ENCODE measurements at places on chromosomes 3 and 15.
A peak's percentile ranks its signal among the peaks of the same experiment; 100 is the strongest.

GRCh38 chr15:79166311-79166955, 75.9 kb upstream of the RASGRF1 start:
- DNase-seq = no peak

- DNase-seq = no peak
These were observed 232.1 kb upstream of the GOLIM4 start for GRCh38 chr3:168327856-168328255.

GRCh38 chr3:12961007-12961696, 112.1 kb downstream of the IQSEC1 start:
- DNase-seq = no peak

DNA sequence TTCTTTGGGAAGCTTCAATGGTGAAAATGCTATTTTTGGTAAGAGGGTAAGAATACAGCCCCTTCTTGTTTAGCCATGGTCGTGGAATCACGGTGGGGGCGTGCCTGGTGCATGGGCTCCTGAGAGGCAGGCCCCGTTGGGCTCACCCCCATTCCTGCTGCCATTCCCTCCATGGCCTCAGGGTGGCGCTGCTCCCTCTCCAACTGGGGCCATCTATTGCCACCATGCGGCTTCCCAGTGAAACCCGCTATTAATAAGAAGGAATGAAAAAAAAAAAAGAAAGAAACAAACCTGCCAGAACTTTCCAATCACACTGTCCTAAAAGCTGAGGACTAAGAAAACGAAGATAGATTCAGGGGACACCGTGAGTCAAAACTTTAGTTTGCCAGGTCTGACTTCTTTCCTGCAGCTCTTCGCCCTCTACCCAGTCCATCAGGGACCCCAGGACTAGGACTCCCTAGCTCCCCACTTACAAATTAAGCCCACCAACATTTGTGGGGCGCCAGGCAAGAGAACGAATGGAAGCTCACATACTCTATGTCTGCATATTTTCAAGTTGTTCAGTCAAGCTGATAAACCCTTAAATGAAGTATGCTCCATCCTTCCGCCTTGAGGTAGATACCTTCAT, 30.6 kb upstream of the ABHD2 start:
- DNase-seq = peak; percentile 84

- DNase-seq = no peak
These were observed 36.3 kb upstream of the FBXL22 start for GRCh38 chr15:63560741-63561448.

DNA sequence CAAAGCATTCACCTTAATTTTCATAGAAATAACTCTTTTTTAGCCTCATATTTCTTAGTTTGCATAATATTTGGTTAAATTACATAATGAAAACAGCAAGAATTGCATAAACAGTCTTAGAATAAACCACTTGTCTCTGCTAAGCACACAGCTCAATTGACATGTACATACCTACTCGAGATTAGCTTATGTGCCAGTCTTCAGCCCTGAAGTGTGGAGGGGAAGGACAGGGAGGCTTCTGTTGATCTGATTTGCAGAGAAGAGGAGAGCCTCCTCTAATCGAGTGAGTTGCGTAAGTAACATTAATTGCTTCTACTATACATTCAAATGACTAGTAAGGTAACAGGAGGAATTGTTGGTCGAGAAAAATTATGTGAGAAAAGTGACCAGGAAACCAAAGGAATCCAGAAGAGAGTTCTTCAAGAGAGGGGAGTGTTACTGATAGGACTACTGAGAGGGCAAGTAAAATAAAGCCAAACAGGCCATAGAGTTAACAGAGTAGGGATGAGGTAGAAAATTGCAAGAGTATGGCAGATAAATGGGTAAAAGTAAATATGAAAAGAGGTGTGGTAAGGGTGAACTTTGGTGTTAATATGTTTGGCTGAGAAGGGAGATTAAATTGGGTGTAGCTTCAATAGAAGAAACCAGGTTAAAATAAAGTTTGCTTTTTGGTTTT, 7.1 kb upstream of the GOLIM4 start:
- no peak for DNase-seq

GRCh38 chr15:81853150-81853748, 192.6 kb downstream of the MEX3B start:
- DNase-seq = no peak

DNA sequence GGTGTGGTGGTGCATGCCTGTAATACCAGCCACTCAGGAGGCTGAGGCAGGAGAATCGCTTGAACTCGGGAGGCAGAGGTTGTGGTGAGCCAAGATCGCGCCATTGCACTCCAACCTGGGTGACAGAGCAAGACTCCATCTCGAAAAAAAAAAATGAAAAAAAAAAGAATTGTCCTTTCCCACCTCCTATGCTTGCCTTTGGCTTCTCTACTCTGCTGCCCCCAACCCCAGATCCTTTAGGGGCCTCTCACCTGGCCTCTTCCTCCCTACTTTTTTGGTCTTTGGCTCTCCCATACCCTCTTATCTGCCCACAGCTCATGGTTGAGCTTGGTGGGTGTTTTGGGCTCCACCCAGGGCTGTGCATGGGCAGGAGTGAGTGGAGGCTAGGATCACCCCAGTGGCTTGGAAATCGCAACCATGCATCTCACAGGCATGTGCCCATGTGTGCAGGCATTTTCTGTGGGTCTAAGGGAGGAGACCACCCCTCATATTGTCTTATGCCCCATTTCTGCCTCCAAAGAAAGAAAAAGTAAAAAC, 2.1 kb upstream of the SHISA5 start:
- DNase-seq = no peak

DNA sequence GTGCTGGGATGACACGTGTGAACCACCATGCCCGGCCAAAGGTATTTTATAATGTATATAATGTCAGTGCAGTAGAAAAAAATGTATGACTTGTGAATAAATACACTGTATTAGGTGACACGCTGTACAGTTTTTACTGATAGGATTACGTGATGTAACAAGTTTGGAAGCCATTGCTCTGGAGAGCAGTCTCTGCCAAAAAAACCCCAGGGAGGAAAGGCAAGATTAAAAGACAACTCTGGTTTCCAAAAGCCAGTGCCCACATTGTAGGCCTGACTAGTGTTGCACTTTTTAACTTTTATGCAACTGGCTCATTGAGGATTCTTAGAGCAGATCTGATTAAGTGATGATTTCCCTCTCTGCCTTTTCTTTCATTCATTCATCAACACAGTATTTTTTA, 62.0 kb upstream of the SLC2A2 start:
- no peak for DNase-seq

- DNase-seq = no peak
These were observed 23.3 kb downstream of the STAG1 start for GRCh38 chr3:136728918-136729317.

DNA sequence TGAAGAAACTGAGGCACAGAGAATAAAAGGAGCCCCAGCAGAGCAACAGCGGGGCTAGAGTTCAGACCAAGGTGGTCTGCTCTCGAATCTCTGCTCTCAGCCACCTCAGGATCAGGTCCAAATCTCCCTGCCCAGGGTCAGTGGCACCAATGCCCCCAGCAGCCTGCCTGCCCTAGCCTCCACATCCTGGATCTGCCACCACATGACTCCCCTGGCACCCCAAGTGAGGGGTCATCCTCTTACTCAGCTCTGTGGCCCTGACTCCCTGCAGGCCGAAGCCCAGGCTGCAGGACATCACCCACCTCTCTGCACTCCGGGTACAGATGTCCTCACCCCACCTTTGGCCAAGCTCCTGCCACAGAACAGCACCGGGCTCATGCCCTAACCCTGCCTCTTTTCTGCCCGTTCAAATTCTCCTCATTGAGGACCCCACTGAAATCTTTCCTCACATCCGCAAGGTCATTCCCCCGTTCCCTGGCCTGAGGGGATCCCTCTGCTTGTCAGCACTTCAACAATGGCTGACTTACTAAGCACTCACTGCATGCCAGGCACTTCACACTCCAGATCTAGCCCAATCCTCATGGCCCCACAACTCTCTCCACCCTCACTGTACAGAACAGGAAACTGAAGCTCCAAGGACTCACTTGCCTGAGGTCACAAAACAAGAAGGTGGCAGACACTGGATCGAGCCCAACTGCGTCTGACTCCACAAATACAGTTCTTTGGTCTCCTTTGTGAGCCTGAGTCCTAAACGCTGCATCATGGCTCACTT, 4.3 kb downstream of the PPIB start:
- no peak for DNase-seq

GRCh38 chr3:45965653-45966052, 22.4 kb downstream of the CXCR6 start:
- no peak for DNase-seq

GRCh38 chr3:186024210-186024609, 84.7 kb downstream of the ETV5 start:
- no peak for DNase-seq

- DNase-seq = no peak
These were observed 50.4 kb downstream of the IL12A start for GRCh38 chr3:160038862-160039562.

DNA sequence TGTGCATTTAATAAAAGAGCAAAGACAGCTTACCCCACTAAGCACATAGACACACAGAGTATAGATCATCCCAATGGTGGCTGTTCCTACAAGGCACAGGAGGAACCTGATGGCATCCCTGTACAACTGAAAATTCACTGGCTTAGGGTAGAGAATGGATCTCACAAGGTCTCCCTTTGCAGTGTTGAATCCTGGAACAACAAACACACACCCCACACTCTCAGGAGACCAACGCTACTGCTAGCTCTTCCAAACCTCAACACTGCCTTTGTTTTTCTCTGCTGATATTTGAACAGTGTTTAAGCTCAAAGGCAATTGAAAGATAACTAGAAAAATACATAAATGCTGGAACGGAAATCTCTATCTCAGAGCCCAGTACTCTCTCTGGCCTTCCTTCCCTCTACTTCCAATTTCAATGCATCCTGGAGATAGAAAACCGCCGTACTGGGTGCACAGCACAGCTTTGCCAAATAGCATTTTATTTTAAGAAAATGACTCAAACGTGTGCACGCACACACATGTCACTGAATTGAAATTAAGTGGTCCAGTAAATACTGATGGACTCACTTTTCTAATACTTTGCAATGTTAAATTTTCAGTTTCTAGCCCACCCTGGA, 87.5 kb upstream of the ATP13A5 start:
- no peak for DNase-seq

- DNase-seq = no peak
These were observed 108.1 kb downstream of the TPRA1 start for GRCh38 chr3:127482216-127483004.

DNA sequence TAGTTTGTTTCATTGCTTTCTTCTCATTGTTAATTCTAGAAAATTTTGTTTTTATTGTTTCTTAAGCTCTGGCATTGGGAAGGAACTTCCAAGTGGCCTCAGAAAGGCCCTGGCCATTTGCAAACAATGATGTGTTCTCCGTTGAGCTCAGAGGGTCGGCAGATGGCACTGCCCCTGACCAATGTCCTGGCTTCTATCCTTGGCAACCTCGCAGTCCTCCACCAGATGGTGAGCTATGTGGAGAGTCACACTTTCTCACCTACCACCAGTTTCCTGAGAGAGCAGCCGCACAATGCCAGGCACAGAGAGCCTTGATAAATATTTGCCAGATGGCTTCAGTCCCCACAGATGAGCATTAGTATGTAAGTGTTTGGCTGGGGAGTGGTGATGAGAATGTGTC, 343.7 kb downstream of the EPHB1 start:
- DNase-seq = no peak

DNA sequence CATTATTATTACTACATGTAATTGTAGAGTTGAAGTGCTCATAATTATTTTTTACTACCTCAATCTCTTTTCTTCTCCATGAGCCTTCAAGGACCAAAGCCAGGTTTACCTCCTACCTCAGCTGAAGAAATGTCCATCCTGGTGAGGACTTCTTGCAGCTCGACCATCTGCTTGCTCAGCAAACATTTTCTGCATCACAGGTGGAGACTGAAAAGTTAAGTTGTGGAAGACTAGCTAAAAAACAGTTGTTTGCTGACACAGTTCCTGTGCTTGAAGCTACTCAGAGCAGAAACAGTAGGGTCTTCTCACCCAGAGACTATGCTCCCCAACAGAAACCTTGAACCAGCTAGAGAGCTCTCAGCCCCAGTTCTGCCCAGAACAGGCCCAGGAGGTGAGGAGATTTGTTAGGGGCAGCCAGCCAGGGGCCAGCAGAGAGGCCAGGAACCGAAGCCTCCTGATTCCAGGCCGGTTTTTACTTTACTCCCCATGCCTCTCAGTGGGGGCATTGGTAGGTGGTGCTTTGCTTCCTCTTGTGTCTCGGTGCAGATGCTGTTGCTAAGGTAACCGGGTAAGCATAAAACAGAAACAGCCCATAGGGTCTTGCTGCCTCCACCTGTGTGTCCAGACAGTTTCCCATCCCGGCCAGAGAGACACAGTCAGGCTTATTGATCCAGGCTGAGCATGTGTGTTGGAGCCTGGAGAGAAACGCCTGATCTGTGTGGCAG, 54.9 kb downstream of the CCNL1 start:
- no peak for DNase-seq

DNA sequence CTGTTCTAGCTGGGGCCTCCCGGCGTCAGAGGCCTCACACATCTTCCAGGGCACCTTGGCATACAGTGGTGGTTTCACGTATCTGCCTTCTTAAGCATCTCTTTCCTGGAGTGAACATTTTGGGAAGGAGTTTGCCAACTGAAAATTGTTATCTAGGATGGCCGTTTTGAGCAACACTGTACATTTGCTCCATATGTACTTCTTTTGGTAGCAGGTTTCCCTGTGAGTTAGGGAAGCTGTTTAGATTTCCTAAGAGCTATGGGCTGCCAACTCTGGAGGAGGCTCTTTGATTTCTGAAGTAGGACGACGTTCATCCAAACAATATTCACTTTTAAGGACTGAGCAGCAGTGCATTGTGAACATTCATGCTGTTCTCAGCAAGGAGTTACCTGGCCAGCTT, 665.9 kb downstream of the SQOR start:
- no peak for DNase-seq

- no peak for DNase-seq
These were observed 22.5 kb upstream of the PPIB start for GRCh38 chr15:64185146-64185911.

DNA sequence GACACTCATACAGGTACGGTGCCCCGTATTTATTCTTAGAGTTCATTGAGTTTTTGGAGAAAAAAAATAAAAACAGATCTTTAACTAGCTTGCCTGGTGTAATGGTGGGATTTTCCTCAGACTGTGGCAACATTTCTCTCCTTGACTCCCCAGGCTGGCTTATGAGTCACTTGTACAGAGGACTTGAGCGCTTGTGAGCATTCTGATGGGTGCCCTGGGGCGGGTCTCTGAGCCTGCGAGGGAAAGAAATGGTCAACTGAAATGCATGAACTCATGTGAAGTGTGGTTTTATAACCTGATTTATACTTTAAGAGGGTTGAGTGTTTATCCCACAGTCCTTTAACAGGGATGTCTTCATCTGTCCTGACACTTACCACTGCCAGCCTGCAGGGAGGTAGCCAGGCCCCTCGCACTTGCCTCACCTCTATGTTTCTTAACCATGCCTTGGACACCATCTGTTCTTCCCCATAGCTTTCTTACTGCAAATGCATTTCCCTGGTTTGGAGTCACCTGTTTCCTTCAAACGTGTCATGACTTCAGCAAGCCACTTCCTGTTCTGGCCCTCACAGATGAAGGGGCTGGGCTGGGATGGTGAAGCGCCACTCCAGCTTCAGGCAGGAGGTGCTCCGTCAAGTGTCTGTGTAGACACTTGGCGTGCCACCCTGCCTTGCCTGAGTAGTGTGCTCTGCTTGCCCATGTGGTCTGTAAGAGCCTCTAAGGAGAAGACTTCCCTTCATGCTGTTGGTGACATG, 118.7 kb downstream of the PDE8A start:
- DNase-seq = no peak

- no peak for DNase-seq
These were observed 21.9 kb downstream of the LSAMP start for GRCh38 chr3:116423374-116423773.

All from stimulated activated CD4-positive, alpha-beta T cell treated with anti-CD3 and anti-CD28 coated beads, TNF-alpha, amount 100 ng/mL, for 1 hour (primary cell).